AG04449 (cell line): ENCODE measurements at places on chromosomes 1 and 21.

- no peak for DNase-seq
Observed at GRCh38 chr1:36440646-36441045, 9.6 kb downstream of the OSCP1 start.

DNA sequence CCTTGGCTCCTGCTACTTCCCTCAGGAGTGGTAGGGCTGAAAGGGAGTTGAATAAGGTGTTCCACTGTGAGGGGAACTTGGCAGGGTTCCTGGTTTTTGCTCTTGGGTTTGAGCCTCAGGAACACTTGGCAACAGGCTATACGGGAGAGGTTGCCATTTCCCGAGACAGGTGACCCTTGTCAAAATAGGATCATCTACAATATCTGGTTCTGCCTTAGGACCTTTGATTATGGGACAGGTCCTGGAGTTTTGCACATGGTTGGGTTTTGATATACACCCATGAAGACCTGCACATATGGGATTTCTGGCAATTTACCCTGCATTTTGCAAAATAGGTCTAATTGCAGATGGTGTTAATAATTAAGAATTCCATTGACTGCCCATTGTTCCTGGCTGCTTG lies 31.1 kb downstream of the YY1AP1 start:
- no peak for DNase-seq

DNA sequence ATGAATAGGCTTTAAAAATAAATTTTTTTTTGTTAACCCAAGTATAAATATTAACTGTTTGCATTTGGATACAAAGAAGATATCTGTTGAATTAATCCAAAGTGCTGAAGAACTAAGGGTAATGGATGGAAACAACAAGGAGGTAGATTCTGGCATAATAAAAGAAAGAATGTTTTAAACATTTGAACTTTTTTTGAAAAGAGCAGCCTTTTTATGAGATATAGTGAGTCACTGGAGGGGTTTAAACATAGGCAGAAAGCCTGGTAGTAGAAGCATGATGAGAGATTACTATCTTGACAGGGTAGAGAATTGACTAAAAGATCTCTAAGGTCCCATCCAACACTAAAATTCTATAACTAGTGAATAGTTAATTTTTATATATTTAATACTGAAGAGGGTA lies 2.7 kb downstream of the MIER1 start:
- DNase-seq = no peak

DNA sequence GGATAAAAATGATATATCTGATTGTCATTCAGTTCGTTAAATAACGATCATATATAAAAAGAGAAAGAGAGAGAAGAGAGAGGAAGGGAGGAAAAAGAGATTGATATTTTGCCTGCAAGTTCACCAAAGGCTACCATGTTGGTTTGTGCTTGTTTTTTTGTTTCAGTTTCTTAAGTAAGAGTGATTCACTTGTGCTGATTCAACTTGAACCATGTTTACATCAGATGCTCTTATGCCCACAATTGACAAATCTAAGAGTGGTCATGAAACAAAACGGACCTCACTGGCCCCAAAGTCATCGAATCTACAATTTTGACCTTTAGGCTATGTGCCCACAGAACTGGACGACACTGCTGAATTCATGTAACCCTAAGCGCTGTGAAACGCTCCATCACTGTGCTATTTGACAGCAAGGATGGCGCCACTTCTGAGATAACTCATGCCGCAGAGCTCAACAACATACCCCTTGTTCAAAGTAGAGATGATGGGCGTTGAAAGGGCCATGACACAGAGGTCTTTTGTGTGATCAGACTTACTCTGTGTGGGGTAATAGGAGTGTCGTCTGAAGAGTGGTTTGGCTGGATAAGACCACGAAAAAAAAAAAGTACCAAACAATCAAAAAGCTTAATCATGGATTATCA lies 481.4 kb downstream of the SETD4 start:
- no peak for DNase-seq

- DNase-seq = no peak
Observed at GRCh38 chr1:108816049-108816893, 40.6 kb downstream of the AKNAD1 start.

- DNase-seq = no peak
Observed at GRCh38 chr1:165562571-165562970, 18.8 kb downstream of the LRRC52 start.

GRCh38 chr1:6586404-6586816 lies 6.6 kb downstream of the ZBTB48 start:
- no peak for DNase-seq

DNA sequence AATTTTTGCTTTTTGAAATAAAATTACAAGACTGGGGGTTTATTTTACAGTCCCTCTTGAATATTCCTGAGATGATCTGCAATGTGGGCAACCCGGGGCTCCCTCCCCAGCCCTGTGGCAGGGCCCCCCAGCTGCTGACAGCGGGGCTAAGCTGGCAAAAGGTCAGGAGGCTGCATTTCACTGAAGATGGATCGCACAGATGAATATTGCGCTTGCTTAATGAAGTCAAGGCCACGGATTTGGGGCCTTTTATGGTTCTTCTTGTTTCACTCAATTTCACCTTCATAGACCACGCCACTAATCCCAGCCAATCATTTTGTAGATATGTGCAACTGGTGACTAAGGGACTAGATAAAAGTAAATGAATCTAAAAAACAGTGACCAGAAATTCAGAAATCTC lies 50.8 kb upstream of the SLC22A15 start:
- no peak for DNase-seq

DNA sequence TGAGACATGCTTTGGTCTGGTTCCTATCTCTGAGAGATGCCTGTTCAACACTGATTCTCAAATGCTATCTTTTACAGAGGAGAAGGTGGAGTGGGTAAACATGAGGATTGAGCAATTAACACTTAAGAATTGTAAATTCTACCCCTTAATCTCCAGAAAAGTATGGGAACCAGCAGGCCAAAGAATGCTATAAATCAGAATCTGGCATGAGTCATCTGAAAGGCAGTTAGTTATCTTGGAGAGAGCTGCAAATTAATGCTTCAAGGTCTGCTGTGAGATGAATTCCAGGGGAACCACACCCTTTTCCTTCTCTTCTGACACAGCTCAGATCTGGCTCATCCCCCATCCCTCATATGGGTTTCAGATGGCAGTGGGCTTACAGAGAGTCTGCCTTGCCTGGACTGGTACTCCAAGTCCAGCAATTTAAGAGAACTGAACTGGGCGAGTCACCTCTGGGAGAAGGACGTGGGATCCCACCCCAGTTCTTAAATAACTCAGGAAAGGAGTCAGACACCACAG lies 5.2 kb downstream of the S100A10 start:
- DNase-seq = no peak

DNA sequence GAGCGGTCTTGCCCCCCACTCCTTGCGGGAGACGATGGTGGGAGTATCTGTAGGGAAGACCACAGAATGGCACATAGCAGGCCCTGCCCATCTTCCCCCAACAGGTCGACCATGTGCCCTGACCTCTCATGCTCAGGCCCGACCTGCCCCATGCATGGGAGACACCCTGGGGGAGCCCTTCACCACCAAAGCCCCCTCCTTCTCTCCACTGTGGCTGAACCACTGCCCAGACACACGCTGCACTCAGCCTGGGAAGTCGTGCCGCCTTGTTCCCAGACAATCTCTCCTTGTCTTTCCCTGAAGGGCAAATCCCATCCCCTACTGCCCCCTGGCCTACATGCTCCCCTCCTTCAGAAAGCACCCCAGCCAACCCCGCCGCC lies 5.5 kb downstream of the PGLYRP3 start:
- DNase-seq = no peak

DNA sequence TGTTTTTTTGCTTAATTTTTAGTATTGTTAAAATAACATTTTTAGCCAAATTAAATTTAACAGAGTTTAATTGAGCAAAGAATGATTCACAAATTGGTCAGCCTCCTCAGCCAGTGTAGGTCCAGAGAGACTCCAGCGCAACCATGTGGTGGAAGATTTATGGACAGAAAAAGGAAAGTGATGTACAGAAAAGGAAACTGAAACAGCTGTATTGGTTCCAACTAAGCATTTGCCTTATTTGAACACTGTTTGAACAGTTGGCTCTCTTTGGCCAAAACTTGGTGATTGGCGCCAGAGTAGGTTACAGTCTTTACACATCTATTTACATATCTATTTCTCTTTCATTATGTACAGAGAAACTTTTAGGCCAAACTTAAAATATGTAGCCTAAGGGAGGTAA lies 19.4 kb downstream of the RPS6KC1 start:
- no peak for DNase-seq
